ENCODE measurements at places on chromosomes 13 and 19.

DNA sequence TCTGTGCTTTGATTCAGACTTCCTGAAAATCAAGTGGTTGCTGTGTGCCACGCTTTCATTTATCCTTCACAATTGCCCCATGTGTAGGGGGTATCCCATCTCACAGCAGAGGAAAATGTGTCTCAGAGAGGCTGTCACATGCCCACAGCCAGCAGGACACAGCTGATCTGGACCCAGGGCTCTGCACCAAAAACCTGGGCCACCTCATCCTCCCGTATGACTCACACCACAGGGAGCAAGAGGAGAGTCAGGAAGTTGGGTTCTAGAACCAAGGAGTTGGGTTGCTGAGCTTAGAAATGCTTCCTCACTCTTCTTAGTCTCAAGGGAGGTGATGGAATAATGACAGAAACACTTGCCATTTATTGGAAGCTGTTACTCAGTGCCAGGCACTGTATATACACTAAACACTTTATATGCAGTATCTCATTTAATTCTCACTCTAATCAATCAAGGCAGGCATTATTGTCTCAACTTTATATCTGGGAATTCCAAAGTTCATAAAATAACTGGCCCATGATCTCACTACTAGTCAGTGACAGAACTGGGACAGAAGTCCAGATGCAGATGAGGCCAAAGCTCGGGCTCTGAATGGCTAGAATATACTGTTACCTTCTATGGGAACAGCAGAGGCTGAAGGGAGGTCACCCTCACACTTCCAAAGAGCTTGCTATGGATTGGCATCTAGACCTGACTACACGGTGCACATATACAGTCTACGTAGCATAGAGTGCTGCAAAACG lies 47.7 kb upstream of the ATP12A start:
- no peak for DNase-seq

- DNase-seq: no peak
Observed at GRCh38 chr13:36512771-36513170, 80.5 kb downstream of the CCNA1 start.

- DNase-seq: no peak
Observed at GRCh38 chr13:55437162-55437561, 1703.6 kb upstream of the PRR20A start.

DNA sequence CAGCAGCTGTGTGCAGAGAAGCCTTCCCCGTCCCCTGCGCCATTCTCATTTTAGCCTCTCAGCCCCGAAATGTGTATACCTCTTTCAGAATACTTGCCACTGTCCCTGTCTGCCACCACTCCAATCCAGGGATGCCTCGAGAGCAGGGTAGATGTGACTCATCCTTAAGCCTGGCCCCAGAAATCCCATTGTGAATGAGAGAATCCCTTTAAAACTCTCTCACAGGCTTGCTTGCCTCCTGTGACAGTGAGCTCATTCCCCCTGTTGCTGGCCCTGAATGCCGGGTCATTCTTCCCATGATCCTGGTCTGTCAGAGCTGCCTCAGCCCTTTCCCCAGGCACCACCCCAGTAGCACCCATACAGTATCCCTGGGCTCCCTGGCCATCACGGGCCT lies 9.6 kb downstream of the AP2A1 start:
- DNase-seq: no peak

- no peak for DNase-seq
Observed at GRCh38 chr19:17748884-17749638, 2.2 kb upstream of the FCHO1 start.

GRCh38 chr13:80361883-80362327 lies 21.0 kb upstream of the SPRY2 start:
- no peak for DNase-seq

DNA sequence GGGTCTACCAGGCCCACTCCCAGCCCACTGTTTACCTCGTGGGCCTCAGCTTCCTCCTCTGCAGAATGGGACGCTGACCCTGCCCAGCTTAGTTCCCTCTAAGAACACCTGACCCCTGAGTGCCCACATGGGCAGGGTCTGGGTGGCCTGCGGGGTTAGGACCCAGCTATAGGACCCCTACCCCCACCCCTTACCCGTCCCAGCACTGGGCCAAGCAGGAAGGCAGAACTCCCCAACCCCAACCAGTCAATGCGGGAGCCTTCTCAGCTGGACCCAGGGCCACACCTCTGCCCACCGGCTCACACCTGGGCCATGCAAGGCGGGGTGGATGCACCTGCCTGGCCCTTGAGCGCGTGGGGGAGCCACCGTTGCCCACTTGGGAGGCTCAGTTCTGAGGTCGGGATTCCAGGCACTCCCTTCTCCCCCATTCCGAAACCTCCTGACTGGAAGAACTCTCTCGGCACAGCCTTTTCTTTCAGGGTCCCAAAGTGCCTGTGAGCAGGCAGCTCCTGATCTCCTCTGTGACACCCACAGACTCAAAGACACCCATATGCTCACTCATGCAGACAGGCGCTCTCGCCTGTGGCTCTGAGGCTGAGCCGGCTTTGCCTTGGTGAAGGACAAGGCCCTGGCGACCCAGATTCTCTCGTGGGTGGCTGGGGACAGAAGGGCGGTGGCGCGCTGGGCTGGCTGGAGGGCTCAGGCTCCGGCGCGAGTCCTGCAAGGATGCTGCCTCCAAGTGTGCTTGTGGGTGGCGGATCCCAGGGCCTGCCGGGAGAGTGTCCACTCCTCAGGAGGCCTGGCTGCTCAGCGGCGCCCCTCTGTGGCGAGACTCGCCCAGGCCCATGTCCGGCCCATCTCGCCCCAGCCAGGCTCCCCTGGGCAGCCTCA lies 27.9 kb upstream of the PARP4 start:
- no peak for DNase-seq
